ENCODE measurements at places on chromosomes 1 and 21.

DNA sequence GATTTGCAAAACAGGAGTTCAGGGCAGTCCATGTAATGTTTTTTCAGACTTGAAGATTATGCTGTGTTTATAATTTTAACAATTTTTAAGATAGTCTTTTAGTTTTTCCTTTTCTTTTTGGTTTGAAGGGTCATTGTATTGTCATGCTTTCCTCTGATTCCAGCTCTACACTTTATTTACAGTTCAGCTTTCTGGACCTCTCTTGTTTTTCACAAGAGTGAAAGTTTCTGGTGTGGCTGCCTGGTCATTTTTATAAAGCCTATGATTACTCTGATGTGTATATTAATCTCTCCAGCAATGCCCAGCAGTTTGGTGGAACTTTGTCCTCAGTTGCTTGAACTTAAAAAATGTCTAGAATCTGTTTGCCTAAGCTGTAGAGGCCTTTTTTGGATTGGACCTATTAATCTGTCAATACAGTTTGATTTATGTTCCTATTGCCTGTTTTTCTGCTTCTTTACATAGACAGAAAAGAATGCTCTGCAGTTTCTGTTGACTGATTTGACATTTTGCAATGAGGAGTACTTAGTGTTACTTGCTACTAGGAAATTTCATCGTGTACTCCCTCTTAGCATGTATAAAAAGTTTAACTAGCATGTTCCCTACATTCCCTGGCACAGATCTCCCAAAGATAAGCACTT is 52.2 kb downstream of the XCL2 start:
- no peak for DNase-seq

DNA sequence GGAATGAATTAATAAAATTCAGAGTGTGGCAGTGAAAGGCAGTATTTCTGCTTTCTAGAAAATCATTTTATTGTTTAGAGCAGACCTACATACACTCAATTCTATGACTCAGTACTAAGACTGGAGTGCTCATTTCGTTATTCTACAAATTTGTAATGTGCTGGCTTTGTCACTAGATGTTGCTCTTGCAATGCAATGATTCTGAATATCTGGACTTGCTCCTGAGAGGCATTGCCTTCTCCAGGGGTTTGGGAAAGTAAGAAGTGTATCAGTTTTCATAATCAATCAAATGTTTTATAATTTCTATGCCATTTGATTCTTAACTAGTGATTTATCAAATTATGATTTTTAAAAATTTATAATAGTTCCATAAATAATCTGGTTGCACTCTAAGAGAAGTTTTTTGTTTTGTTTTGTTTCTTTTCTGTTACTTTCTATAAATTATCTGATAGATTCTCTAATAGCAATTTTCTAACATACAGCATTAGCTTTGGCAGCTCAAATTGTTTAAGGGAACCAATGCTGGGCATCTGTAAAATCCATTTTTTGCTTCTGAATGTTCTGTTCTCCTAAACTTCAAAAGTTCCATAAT is 280.5 kb upstream of the SGIP1 start:
- no peak for DNase-seq

DNA sequence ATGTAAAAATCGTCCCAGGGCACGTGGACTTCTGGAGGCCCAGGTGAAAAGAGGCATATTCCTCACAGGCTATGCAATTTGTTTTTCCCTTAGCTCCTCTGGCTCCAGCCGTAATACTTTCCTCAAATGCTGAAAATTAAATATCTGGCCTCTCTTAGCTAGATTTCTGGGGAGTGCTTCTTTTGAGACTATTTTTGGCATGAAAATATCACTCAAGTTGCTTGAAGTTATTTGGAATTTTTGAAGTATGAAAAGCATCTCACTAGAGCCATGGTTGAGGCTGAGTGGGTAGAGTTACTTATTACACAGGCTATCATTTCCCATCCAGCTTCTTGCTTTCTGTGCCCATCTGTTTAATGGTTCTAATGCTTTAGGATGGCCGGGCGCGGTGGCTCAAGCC is 59.7 kb downstream of the MYOM3 start:
- no peak for DNase-seq

GRCh38 chr1:239260842-239261241 is 125.5 kb upstream of the CHRM3 start:
- no peak for DNase-seq

- DNase-seq, result peak; percentile 76
These were observed at the start of gene EPS15 for GRCh38 chr1:51519048-51519864. Gene EPS15 (minus strand): TSS chr1:51519266. CDS start chr1:51519231, 35 bp downstream.

DNA sequence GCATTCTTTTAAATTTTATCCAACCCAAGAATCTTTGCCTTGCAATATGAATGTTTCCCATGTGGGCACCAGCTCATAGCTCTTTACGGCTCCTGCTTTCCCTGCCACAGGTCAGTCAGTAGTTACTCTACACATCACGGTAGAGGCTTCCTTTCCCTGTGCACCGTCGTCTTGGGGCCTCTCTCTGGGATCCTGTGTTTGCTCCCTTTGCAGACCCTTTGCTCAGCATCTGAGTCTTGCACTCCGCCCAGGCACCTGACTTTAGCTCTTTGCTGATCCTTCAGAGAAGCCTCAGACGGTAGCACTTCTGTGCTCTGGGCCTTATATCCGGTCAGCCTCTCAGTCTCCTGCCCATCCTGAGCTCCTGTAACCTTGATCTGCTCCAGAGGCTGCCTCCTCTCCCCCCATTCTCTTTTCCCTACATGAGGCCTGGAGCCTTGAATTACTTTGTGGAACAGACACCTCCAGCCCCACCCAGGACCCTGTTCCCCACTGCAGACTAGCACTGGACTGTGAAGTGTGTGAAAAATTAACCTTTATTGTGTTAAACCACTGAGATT is 183.5 kb upstream of the HMGB4 start:
- DNase-seq, result no peak

DNA sequence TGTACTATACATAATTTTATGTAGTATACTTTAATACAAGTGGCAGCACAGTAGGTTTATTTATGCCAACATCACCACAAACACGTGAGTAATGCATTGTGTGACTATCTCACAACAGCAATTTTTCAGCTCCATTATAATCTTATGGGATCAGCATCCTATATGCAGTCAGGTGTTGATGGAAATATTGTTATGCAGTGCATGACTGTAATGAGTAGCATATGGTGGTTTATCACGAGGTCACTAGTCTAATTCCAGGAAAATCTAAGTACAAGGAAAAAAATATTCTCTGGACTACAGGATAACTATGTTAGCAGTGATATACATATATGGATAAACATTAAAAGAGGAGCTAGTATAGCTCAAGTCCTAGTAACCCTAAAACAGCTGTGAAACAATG is 69.0 kb downstream of the ATP1B1 start:
- no peak for DNase-seq

- peak; percentile 27 for DNase-seq
These were observed 11.1 kb upstream of the RAB42 start for GRCh38 chr1:28580722-28581530.

DNA sequence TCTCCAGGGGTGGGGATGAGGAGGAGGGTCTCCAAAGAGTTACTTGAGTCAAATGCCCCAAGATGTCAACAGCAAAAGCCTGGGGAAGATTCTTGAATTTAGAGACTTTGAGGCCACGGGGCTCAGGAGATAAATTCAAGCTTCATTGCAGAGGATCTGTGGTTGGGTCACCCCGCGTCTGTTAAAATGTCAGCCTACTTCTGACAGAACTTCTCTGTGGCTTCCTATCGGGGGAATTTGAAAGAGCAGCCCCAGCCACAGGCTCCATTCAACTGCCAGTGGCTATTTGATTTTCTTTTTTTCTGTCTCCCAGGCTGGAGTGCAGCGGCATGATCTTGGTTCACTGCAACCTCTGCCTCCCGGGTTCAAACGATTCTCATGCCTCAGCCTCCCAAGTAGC is 62.5 kb upstream of the EFHD2 start:
- DNase-seq, result no peak

DNA sequence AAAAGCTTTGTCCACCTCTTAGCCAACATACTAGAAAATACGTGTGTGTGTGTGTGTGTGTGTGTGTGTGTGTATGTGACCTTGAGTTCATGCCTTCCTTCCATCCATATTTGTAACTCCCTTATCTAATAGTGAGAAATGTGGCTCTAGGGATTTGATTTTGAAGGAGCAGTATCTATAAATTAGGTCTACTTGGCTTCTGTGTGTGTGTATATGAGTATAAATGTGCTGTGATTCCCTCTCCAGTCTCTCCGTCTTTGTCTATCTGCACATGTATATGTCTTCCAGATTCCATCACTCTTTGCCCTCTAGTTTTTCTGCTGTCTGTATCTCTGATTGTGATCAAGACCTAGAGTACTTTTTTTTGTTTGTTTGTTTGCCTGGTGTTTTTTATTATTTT is 11.9 kb upstream of the NBL1 start:
- no peak for DNase-seq

DNA sequence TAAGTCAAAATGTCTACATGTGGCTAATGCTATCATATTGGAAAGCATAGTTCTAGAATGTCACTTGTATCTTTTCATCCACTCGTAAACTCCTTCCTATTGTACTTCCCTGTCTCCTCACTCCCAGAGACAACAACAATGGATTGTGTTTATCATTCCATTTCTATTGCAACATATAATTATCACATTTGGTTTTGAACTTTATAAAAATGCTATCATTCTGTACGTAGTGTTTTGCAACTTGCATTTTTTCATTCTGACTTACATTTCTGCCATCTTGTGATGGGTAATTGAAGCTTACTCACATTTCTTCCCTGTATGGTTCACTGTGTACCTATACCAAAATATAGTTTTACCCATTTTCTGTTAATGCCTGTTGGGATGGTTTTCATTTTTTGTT is 14.5 kb upstream of the CSF3R start:
- no peak for DNase-seq

DNA sequence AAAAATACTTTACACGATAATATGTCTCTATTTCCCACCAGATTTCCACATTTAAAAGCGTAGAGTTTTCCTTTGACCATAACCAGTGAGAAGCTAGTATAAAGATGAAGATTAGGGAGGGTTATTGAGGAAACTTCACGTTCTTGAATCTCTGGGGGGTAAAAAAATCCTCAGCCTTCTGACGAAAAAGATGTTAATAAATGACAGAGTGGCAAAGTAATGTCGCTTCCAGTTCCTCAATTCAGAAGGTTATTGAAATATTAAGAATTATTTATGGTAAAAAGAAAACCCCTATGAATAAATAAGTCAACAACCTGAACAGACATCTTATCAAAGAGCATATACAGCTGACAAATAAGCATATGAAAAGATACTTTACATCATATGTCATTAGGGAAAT is 241.0 kb downstream of the GPATCH2 start:
- DNase-seq, result no peak

- no peak for DNase-seq
These were observed 12.4 kb upstream of the PRPF38B start for GRCh38 chr1:108679586-108680213.

DNA sequence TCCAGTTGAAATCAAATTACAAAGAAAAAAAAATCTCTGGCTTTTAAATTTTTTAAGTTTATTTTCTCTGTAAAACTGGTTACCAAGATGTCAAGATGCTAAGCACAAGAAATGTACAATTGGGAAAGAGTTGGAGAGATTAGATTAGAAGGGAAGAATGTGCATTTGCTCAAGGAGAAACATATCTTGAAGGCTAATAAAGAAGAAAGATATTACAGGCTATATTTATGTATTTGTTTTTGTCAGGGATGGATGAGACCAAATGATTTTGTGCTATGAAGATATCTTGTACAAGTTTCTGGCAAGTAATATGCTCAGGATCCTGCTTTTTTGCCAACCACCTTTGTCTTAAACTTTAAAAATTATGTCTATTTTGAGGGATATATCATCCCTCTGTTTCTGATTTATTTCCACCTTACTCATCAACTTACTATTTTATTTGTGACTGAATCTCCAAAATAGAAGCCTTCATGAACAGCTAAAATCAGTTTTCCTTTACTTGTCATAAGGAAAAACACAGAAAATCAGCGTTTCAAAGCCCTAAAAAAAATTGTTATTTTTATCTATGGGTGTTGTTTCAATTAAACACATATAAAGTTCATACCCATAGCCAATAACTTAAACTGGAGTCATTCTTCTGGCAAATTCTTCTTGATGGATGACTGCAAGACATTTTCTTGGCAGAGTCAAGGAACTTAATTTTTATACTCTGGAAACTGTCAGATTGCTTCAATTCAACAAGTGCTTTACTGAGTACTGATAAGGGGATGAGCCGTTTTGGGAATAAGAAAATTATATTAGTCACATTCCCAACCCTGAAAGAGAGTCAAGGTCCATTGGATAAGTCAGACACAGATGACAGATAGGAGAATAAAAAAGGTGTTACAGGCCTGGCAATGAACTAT is 141.8 kb downstream of the CTH start:
- DNase-seq, result no peak

DNA sequence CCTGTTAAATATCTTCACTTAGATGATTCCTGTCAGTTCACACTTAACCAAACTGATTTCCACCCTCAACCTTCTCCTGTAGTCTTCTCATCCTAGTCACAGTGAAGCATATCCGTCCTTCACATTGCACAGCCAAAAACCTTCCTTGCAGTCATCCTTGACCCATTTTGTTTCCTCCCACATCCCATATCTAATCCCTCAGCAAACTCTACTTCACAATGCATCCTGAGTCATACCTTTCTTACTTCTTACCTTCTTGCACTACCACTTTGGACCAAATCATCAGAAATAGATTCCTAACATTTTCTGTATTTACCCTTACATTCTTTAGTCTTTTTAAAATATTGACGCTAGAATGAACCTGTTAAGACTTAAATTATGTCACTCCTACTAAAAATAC is 86.9 kb downstream of the OLFML2B start:
- DNase-seq, result no peak

DNA sequence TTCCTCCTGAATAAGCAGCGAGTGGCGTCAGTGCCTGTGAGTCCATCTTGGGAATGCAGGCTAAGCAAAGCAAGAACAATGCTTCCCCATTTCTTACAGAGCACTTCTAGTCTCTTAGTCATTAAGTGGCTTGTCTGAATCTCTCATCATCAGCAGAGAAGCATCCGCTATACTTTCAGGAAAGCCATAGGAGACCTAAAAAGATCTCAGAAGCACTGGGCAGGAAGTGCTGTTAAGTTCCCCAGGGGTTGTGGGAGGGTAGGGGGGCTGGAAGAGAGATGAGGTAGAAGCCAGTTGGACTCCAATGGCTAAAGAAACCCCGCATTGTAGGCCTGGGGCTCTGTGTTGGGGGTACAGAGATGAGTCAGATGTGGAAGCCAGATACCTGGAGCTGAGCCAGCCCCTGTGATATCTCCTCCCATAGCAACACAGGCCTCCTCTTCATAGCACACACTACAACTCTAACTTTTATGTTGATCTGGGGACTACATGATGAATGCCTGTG is 44.9 kb downstream of the SYT6 start:
- no peak for DNase-seq

GRCh38 chr1:169931795-169932231 is 38.1 kb upstream of the SCYL3 start:
- DNase-seq, result no peak

DNA sequence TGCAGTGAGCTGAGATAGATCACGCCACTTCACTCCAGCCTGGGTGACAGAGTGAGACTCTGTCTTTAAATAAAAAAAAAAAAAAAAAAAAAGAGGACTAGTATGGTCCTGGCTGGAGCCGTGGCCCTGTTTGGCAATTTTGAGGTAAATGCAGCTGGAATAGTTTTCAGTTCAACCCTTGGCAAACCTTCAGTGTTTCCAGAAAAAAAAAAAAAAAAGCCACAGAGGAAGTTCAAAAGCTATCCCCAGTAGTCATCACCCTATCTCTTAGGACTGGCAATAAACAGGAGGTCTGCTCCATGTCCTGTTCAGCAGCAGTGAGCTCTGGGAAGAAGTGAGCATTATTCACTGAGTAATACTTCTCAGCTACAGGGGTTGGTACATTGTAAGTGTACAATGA is 56.8 kb upstream of the ERRFI1 start:
- DNase-seq, result no peak

- no peak for DNase-seq
These were observed 36.2 kb downstream of the GORAB start for GRCh38 chr1:170568197-170568596.

GRCh38 chr1:234908571-234908970 is 220.1 kb downstream of the TOMM20 start:
- no peak for DNase-seq

Data from stimulated activated CD8-positive, alpha-beta memory T cell treated with anti-CD3 and anti-CD28 coated beads, Interleukin-12 subunit alpha, Interleukin-12 subunit beta, amount 100 ng/mL, for 1 hour (primary cell).